ENCODE measurements at places on chromosomes 12 and 14.
A peak's percentile ranks its signal among the peaks of the same experiment; 100 is the strongest.

DNA sequence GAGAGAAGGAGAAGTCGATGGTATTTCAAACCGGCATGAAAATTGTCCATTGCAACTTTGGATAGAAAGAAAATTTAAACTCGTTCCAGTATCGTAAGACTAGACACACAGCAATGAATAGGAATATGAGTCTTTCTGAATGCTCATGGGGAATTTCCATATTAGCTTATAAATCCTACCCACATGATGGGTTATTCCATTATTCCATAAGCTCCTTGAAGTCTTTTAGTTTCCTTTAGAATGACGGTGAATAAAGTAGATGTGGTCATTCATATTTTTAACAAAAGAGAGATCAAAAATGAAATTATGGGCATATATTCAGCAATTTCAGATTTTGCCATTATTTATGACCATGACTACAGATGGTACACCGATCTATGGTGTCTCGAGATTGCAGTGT lies 163.4 kb upstream of the HMGA2 start:
- DNase-seq = no peak

GRCh38 chr12:94954029-94954685 lies 49.3 kb downstream of the NDUFA12 start:
- DNase-seq = no peak

GRCh38 chr14:72024043-72024407 lies 91.8 kb downstream of the RGS6 start:
- peak; percentile 74 for DNase-seq

GRCh38 chr12:96698965-96699364 lies 208.1 kb upstream of the NEDD1 start:
- DNase-seq = no peak

- DNase-seq = no peak
Observed at GRCh38 chr12:119796292-119796691, 80.8 kb downstream of the CIT start.

DNA sequence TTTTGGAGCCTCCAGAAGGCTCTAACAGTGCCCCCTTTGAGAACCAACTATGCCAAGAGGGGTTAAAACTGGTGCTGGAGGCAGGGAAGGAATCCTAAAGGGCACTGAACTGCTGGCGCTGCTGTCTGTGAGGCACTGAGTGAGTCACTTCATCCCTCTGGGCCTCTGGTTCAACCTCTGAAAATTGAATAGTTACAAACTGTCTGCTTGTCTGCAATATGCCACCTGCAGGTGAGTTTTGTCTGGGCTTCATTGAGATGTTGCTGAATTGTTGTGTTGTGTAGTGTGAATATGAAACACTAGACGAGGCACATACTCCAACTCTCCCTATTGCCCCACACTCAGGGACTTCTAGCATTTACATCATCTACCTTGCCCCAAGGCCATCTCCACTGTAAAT lies 68.0 kb downstream of the GRIN2B start:
- DNase-seq = no peak

- peak; percentile 27 for DNase-seq
Observed at GRCh38 chr12:124036171-124036598, 63.2 kb downstream of the ZNF664 start.

GRCh38 chr12:127463237-127463636 lies 803.7 kb upstream of the TMEM132C start:
- no peak for DNase-seq

- no peak for DNase-seq
Observed at GRCh38 chr12:106251631-106252455, 4.0 kb upstream of the CKAP4 start.

DNA sequence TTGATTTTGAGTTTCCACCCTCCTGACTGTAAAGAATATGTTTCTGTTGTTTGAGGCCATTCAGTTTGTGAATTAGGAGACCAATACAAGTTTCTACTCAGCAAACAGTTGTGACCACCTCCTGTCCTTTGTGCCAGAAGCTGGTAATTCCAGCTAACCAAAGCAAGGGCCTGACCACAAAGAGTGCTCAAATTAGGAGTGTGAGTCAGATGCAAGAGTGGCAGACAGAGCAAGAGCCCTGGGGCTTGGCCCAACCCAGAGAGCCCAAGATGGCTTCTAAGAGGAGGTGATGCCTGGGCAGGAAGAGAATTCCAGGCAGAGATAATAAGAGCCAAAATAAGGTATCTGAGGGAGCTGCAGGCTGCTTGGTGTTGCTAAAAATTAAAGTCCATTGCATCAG lies 77.7 kb upstream of the C14orf132 start:
- no peak for DNase-seq

Data from mesendoderm (in vitro differentiated cells).